ENCODE measurements at places on chromosomes 1 and 21.

- DNase-seq: no peak
Observed at GRCh38 chr1:221793439-221794078, 51.7 kb upstream of the DUSP10 start.

- DNase-seq: peak; percentile 42
Observed at GRCh38 chr1:150148837-150149270, 862 bp upstream of the PLEKHO1 start.

GRCh38 chr1:49111931-49112330 is 335.2 kb upstream of the BEND5 start:
- no peak for DNase-seq

- DNase-seq: no peak
Observed at GRCh38 chr1:45414746-45415145, 74.5 kb upstream of the MUTYH start.

DNA sequence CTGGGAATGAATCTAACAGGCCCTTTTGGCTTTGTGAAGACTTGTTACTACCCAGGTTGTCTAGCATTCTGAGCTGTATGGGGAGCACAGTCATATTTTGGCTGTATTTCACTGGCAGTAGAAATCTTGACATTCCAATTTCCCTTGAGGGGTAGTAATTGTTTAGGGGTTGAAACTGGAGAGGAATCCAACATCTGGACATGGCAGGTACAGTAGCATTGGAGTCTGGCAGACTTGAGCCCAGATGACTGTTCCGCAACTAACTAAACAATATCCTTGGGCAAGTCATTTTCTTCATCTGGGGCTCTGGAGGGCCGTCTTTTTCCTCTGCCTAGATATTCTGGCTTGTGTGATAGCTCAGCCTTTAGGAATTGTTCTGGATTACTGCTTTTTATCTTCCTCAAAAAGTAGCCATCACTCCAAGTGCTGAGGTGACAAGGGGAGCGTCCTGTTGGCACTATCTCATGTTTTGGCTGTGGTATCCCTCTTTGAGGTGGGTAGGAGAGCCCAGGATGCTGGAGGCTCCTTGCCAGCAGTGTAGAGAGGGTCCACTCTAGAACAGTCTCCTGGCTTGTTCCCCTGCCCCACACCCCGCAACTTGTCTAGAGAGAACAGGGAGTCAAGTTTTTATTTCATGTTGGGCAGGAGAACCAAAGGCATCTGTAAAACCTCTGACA is 22.7 kb upstream of the NBL1 start:
- DNase-seq: no peak

DNA sequence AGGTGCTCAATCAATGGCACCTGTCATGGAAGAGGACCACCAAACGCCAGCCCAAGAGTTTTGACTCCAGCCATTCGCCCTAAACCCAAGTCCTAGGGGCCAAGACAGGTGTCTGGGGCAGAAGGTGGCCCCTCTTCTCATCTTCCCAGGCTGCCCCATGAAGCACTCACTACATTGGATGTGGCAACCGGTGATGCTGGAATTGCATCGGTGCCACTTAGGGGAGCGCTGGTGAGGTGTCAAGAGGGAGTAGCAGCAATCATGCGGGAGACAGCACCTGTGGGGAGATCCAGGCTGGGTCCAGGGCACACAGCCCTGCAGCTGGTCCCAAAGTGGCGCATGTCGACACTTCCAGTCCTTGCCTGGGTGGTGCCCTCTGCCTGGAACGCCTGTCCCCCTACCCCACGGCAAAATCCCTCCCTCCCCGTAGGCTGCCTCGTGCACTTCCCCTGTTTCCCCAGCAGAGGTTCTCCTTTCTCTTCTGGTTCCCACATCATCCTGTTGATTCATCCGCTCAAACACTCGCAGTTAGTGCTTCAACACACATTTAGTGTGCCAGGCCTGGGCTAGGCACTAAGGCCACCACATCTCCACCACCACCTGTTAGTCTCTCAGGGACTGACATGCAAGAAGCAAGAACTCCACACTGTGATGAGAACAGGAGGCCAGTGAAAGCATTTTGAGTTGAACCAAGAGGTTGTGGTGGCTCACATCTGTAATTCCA is 18.5 kb downstream of the PLA2G2D start:
- DNase-seq: peak; percentile 42

DNA sequence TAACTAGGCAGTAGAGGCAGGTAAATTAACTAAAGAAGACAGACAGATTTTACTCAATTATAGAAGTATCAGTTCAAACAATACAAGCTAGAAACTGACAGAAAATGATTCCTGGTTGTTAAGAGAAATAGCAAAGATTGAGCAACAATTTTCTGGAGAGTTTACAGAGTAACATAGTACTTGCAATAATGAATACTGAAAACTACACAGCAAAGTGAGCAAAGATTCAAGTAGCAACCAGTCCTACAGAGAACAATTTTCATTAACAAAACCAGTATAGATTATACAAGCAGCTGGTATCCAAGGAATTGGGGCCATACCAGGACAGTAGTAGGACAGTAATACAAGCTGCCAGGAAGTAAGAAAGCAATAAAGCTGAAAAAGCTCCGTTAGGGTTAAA is 37.6 kb downstream of the EYA3 start:
- DNase-seq: no peak

DNA sequence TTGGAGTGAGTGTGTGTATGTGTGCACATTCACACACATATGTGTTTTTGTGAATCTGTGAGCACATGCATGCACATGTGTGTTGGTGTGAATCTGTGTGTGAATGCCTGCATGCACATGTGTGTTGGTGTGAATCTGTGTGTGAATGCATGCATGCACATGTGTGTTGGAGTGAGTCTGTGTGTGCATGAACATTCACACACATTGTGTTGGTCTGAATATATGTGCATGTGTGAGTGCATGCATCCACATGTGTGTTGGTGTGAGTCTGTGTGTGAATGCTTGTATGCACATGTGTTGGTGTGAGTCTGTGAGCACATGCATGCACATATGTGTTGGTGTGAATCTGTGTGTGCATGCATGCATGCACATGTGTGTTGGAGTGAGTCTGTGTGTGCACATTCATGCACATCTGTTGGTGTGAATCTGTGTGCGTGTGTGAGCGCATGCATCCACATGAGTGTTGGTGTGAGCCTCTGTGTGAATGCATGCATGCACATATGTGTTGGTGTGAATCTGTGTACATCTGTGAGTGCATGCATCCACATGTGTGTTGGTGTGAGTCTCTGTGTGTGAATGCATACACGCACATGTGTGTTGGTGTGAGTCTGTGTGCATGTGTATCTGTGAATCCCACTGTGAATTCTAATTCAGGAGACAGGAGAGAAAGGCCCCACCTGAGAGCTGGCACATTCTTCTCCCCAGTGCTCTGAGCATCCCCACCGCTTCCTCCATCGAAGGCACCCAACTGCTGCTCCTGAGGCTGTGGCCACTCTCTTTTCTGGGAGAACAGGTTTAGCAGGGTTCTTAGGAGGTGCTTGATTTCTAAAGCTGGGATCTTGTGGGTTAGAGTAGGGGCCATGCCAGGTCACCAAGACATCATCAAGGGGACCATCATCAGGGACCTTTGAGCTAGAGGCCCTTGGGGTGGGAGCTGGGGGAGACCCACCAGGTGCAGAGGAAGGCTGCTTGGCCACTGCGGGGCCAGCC is 117.5 kb upstream of the ARHGEF16 start:
- no peak for DNase-seq

DNA sequence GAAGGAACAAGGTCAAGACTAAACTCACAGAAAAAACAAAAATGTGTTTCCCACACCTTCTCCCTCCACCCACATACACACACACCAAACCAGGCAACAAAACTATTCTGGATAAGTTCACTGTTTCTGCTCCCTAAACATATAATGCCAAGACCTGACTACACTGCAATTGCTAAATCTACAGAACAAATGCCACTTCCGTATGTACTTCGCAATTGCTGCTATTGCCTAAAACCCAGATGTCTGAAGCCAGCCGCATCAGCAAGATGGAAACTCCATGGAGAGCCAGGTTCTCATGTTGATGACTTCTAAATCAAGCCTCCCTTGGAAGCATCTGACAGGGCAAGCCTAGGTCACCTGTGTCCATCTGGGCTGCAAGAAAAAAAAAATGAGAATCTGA is 8.3 kb upstream of the AIM2 start:
- no peak for DNase-seq
